ENCODE measurements at places on chromosomes 7 and 10. TPM values are rescaled to one million over a fixed set of nuclear protein-coding genes. Genes with fewer than 3 reads are reported as not detected.
A peak's percentile ranks its signal among the peaks of the same experiment; 100 is the strongest.

DNA sequence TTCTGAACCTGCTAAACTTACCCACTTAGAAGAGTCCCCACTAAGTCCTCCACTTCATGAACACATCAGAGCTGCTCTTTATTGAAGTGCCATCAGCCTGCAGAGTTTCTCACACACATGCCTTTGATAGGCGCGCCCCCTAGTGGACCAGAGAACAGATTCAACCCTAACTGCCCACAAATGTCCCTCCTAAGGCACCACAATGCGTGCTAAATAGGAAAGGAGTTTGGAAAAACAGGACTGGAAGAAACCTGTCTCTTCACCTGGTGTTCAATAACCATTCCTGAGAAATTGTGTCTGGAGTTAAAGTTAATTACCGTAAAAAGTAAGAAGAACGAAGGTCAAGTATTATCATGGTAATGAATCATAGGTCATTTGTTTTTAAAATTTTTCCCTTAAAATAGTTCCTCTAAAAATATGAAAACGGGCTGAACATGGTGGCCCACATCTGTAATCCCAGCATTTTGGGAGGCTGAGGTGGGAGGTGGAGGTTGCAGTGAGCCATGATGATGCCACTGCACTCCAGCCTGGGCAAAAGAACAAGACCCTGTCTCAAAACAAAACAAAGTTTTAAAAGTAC is 249.7 kb downstream of the ELMO1 start:
- peak; percentile 80 for DNase-seq

DNA sequence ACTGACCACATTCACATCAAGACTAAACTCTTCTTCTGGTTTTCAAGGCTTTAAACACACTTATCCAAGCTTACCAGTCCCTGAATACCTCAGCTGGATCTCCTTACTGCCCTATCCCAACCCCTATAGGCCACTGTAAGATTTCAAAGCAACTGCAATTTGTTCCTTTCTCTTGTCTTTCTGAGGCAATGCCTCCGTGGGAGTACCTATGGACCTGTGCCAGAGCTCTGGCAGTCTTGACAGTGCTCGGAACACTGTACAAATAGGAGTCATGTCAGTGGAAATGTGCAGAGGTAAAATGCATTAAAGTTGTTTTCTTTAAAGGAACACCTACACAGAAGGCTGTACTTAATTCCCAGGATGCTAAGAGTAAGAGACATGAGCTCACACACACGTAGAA is 124.7 kb downstream of the CNOT4 start:
- DNase-seq = no peak

The COBL gene
- not detected for total RNA-seq

The AKR1D1 gene
- not detected for total RNA-seq

DNA sequence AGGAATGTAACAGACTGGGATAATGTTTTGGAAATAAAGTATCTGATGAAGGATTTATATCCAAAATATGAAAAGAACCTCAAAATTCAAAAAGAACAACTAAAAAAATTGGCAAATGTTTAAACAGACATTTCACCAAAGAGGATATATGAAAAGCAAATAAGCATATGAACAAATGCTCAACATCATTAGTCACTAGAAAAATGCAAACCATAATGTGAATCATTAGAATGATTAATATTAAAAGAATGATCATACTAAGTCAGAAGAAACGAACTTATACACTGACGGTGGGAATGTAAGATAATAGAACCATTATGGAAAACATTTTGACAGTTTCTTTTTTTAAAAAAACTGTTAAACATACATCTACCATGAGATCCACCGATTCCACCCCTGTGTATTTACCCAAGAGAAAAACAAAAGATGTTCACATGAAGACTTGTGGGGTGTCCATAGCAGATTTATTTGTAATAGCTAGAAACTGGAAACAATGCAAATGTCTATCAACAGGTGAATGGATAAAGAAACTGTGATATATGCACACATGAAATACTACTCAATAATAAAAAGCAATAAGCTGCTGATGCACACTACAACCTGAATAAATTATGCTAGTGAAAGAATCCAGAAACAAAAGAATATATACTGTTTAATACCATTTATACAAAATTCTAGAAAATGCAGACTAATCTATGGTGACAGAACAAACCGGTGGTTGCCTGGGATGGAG is 35.7 kb downstream of the PRKG1 start:
- DNase-seq = no peak

The C10orf71 gene
- not detected for total RNA-seq

The AOC1 gene
- not detected for total RNA-seq

GRCh38 chr7:30331338-30331737 is 46.9 kb downstream of the ZNRF2 start:
- no peak for DNase-seq

DNA sequence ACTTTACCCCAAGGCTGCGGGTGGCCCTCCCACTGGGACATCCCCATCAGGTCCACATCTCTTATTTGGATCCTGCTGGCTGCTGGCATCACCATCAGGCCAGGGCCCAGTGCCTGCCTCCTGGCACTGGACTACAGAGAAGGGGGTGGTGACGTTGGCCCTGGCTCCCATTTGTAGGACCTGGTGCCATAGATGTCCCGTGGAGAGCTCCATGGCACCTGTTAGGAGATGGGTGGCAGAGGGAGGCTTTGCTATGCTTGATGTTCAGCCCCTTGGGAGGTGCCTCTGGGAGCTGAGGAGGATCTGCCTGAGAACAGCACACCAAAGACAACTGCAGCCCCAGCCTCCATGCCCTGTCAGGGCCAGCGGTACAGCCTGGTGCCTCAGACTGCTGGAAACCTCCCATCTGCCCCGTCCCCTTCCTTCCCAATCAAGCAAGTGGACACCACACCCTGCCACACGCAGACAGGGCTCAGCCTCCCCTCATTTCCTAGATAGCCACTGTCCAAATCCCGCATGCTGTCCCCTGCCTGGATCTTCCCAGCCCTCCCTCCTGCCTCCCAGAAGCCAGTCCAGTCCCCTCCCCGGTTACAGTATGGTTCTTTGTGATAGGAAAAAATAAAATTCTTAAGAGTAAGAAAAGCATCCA is 230.0 kb upstream of the GRB10 start:
- DNase-seq = no peak

The PLEKHS1 gene
- not detected for total RNA-seq

The ASB15 gene
- total RNA-seq = not detected

GRCh38 chr7:13987395-13987794 is 2.1 kb downstream of the ETV1 start:
- DNase-seq = no peak

- DNase-seq = no peak
Measured at GRCh38 chr10:61899069-61899531, 2.4 kb upstream of the ARID5B start.

The ZNF425 gene
- total RNA-seq = 0.75 TPM

The EBF3 gene
- not detected for total RNA-seq

The LRRD1 gene
- not detected for total RNA-seq

DNA sequence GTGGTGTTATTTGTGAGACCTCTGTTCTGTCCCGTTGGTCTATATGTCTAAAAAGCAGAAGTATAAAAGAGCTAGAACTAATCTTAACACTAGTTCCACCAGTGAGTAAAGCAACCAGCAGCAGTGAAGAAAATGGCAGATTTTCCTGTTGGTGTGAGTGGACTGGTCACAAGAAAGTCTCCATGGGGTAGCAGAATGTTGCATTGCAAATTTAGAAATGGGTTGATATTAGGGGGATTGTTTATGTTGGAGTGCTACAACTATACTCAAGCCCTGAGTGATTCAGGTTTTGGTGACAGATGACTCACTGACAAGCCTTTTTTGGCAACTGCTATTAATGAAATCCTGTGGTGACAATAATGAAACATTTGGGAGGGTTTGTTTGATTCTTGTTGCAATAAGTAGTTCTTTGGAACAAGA is 5.6 kb downstream of the AVL9 start:
- DNase-seq = no peak

The SPAM1 gene
- total RNA-seq = not detected

GRCh38 chr10:113600569-113600968 is 47.7 kb downstream of the HABP2 start:
- no peak for DNase-seq

The HOXA1 gene
- total RNA-seq = 0.29 TPM

The CYP2C18 gene
- total RNA-seq = 0.27 TPM

GRCh38 chr10:127548022-127548421 is 1.1 kb upstream of the NPS start:
- DNase-seq = no peak

- DNase-seq = no peak
Measured at GRCh38 chr10:120132811-120133210, 240.3 kb downstream of the SEC23IP start.

GRCh38 chr7:17506095-17506494 is 207.6 kb downstream of the AHR start:
- DNase-seq = no peak

DNA sequence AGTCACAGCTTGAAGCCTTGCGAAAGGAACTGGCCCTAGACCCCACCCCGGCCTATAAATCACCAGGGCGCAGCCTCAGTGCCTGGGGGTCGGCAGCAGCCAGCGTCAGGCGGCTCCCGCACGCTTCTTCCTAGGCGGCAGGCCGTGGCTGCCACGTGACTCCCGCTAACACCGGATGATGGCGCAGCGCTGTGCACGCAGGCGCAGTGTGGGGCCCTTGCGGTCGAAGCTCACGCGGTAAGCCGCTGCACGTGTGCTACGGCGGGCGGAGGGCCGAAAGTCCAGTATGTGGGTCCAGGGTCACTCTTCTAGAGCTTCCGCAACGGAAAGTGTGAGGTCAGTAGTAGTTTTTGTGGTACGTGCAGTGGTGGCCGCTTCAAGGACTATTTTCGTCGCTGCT is at the start of gene STK31:
STK31 (plus strand) TSS at position 220 of the 400 bp plus-strand sequence; CDS start at position 287, 67 bp downstream.
- no peak for DNase-seq

DNA sequence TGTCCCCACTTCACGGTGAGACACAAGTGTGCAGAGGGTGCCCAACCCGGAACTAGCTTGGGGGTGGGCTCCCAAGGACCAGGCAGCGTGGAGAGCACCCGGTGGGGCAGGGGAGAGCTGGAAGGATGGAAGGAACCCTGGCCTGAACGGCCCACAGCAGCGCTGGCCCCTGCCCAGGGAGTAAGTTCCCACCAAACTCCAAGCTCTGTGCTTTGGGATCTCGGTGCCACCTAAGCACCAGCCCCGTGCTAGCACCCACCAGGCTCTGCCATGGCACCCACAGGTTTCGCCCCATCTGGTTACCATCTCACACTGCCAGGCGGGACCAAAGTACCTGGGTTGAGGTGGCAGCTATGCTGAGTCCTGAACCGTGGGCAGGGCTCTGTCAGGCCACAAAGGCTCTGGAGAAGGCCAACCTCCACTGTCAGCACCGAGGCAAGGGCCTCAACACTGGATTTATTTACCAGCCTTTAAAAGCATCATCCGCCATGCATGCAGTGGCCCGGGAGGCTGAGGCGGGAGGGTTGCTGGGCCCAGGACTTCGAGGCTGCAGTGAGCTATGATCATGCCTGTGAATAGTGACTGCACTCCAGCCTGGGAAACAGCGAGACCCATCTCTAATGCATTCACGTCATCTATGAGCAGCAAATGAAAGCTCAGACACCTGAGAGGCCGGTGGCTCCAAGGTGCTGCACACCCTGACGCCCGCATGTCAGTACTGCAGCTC is 16.0 kb downstream of the GPER1 start:
- no peak for DNase-seq

DNA sequence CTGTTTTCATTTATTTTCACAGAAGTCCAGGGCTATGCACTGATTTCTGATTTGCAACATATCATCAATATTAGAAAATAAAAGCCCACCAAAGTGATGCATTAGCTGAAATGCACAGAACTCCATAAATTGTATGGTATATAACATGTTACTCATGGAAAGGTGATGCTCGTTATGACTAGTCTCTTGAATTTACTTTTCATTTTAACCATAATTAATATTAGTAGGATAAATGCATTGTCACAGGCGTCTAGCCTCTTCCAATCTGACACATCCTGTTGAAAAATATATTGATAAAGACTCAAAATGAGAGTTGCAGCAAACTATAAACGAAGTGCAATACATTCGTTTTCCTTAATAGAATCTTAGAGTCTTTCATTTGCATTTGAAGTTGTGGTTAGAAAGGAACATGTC is 92.4 kb downstream of the CPED1 start:
- no peak for DNase-seq

The SEMA3E gene
- not detected for total RNA-seq

DNA sequence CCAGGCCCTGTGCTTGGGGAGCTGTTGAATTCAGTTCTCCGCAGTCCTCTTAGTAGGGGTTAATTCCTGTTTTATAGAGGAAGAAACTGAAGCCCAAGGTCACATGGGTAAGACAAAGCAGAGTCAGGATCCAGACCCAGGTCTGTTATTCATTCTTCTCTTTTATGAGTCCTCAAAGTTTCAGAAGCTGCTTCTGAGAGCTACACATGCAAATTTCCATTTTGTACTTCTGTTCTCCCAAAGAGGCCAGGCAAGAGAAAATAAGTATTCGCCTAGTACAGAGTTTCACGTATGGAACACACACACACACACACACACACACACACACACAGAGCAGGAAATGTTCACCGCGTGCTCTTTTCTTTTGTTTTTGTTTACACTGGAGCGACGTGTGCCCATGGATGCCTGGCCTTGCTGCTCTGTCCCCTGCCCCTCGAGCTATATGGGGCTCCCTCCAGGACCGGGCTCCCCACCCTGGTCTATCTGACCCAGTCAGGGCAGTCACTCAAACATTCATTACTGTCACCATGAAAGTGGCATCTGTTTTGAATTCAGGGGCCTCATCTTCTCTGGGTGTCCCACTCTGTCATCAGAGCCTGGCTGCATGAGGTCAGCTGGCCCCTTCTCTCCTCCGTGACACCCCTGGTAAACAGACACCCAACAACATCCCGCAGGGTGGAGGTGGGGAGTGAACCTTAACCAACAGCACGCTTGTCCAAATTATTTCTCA is 84.4 kb downstream of the TNS3 start:
- DNase-seq = no peak

- no peak for DNase-seq
Measured at GRCh38 chr7:80804589-80804988, 114.3 kb downstream of the SEMA3C start.

The TSPAN33 gene
- total RNA-seq = 3.3 TPM

The ANKRD61 gene
- total RNA-seq = 0.17 TPM

GRCh38 chr10:68924593-68924992 is 23.5 kb downstream of the DDX50 start:
- DNase-seq = no peak
